Right kidney (tissue), 9 donors: ENCODE measurements at places on chromosomes 3 and 15.

DNA sequence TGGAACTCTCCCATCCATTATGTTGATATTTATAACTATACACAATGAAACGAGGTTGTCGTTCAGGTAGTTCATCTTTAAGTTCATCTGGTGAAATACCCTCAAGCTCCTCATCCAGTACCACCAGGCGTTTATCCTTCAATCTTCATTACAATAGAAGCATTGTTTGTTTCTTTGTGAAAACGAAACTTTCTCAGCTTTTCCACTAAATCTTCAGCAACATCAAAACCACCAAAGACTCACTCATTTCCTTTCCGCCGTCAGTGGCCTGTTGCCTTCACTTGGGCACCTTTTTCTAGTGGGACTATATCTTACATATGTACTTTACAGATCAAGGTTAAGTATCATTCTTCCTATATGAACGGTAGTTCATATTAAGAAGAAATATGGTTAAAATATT is 44.1 kb upstream of the TFG start:
- no peak for DNase-seq

DNA sequence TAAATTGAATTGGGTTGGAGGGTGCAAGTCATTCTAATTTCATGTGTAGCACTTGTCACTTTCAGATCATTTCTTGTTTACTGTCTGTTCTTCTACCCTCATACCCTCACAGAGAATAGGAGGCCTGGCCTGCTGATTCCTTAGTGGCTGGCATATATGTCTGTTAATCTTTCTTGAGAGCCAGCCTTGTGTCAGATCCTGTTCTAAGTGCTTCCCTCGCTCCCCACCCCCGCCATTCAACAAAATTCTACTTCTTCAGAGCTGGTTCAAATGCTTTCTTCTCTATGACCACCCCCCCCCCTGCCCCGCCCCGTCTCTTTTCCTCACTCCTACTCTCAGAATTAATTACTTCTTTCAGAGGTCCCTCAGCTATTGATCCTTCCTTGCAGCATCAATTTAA is 1.5 kb upstream of the U2SURP start:
- DNase-seq: no peak

DNA sequence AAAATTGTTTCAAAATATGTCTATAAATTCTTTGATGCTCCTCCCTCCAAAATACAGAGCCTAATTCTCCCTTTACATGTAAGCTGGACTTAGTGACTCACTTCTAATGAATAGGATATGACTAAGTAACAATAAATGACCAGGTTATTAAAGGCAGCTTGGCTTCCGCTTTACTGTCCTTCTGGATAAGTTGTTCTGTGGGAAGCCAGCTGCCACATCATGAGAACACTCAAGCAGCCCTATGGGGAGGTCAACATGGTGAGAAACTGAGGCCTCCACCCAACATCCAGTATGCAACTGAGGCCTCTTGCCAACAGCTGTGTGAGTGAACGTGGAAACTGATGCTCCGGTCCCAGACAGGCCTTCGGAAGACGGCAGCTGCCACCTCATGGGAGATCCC is 247.3 kb upstream of the CHRM5 start:
- DNase-seq: no peak

GRCh38 chr15:83163032-83163431 is 44.6 kb downstream of the HDGFL3 start:
- no peak for DNase-seq

- no peak for DNase-seq
Measured at GRCh38 chr3:36542186-36542585, 161.9 kb downstream of the STAC start.

- no peak for DNase-seq
Measured at GRCh38 chr3:45479621-45480035, 91.3 kb downstream of the LARS2 start.

DNA sequence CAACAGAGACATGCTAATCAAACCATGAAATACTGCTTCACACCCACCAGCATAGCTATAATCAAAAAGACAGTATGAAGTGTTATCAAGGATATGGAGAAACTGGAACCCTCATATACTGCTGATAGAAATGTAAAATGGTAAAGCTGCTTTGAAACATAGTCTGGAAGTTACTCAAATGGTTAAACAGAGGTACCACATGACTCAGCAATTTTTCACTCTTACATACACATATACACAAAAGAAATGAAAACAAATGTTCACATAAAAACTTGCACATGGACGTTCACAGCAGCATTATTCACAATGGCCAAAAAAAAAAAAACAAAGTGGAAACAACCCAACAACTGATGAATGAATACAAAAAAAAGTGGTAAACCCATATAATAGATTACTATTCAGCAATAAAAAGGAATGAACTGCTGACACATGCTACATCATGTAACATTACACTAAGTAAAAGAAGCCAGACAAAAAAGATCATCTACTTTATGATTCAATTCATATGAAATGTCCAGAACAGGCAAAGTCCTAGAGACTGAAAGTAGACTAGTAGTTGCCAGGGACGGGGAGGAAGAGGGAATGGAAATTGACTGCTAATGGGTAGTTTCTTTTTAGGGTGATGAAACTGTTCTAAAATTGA is 23.2 kb downstream of the ZNF148 start:
- DNase-seq: no peak

- DNase-seq: no peak
Measured at GRCh38 chr15:35399901-35400300, 146.1 kb downstream of the DPH6 start.

DNA sequence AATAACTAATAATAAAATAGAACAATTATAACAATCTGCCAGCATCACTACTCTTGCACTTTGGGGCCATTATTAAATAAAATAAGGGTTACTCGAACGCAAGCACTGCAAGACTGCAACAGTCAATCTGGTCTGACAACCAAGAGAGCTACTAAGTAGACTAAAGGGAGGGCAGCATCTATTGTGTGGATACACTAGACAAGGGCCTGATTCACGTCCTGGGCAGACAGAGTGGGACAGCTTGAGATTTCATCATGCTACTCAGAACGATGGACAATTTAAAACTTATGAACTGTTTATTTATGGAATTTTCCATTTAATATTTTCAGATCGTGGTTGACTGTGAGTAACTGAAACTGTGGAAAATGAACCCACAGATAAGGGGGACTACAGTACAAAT is 39.5 kb downstream of the TNIK start:
- no peak for DNase-seq

DNA sequence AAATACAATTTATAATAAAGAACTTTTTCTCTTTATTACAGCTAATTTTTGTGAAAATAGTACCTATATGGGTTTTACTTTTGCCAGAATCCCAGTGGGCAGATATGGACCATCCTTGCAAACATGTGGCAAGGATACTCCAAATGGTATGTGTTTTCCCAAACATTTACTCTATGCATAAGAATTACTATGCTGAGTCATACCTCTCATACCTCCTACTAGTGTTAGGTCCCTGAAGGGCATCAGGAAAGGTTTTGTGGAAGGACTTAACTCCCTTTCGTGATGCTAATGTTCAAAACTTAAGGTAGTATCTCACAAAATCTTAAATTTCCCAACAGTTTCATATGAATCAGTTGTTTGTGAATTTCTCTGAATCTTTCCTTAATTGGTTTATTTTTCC is 21.3 kb downstream of the ADGRG7 start:
- DNase-seq: no peak

- DNase-seq: peak; percentile 28
Measured at GRCh38 chr3:162348912-162349311, 852.3 kb downstream of the OTOL1 start.

- no peak for DNase-seq
Measured at GRCh38 chr15:32941823-32942222, 224.0 kb downstream of the GREM1 start.

- no peak for DNase-seq
Measured at GRCh38 chr15:48798319-48798718, 12.6 kb downstream of the CEP152 start.

DNA sequence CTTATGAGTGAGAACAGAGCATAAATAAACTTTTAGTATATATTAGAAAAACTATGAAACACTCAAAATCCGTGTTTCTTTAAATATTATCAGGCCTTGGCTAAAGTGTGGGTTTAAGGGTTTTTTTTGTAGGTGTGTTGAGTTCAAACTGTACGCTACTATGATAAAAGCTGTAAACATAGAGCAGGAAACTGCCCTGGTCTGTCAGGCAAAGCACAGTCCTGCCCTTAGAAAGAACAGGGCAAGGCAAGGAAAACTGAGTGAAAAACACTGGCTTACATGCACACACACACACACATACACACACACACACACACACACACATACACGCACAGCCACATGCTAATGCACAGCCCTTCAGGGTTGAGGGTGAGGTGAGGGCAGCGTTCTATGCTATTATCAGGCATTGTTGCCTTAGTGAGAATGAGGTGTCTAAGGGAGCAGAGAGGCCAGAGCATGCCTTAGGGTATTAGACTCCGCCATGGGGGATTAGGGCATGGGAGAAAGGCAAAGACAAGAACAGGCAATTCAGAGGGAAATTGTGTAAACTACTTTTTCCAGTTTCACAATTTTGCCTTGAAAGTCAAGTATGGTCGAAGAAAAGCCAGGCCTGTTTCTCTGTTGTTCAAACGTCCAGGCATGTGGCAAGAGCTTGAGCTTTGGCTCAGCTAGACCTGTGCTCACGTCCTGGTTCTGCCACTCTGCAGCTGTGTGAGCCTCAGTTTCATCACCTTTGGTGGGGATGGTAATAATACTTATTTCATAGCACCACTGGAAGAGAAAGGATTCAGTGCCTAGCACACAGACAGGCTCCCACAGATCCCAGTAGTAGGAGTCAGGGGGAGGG is 36.3 kb upstream of the TPM1 start:
- DNase-seq: no peak

DNA sequence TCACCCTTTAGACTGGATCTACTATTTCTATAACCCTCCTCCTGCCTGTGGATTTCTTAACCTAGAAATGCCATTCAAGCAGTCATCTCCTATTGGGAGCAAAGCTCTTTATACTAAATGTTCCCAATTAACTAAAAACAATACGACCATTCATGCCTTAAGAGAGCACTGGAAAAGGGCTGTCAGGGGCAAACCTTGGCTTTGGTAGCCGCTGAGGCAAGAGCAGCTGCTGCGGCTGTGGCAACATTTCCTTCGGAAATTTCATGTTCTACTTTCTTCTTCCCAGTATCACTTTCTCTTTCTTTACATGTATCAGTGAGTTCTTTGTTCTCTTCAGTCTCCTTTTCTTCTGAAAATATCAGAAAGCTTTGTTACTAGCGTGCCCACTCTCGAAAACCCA is 56.3 kb upstream of the CSPG5 start:
- no peak for DNase-seq

- DNase-seq: no peak
Measured at GRCh38 chr3:177523872-177524438, 326.7 kb upstream of the TBL1XR1 start.

DNA sequence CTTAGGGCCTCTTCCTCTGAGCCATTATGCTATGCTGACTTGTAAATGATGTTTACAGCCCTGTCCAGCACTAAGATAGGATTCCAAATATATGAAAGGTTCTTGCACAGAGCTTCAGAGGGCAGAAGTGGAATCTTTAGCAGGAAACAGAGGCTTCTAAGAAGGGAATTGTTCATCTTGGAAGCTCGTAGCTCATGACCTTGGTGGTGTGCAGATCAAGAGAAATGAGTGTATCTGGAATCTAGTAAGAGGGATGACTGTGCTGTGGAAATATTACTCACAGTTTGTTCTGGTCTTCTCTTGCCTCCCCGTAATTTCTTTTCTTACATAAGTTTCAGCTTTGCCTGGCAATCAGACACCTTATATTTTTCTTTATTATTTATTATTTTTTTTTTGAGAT is 175.8 kb downstream of the SPATA16 start:
- no peak for DNase-seq
